ENCODE measurements at places on chromosomes 16 and 17.

- DNase-seq: no peak
Measured at GRCh38 chr16:66668777-66669444, 27.6 kb downstream of the CMTM4 start.

DNA sequence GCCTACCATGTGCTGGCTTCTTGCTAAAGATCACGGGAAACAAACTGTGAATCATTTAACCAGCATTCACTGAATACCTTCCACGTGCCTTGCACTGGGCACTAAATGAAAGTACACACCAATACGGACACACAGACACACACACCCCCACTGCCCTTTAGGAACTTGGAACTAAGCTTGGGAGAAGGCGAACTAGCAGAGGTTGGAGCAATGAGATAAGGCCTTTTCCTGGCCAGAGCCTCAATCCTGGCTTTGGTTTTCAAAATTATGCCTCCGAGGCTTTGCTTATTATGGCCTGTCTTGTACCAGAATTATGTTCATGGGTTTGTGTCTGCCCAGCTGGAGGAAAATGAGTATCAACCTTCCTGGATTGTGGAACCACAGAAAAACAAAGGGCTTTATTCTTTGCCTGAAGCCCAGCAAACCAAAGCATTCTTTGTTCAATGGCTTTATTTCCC is 32.3 kb downstream of the CPPED1 start:
- DNase-seq: peak; percentile 68

DNA sequence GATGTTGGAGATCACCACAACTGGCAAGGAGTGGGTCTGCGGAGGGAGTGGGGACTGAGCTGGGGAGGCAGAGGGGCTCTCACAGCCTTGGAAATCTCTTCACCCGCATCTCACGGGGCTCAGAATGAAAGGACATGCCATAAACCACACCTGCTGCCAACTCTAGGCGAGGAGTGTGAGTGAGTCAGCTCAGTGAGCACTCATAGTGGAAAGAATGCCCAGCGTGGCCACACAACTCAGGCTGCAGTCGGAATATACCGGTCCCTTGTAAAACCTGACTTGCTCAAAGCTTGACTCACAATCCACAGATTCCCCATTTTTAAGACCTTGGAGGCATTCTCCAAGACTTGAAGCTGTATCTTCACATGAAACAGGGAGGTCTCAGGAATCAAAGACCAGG is 36.7 kb downstream of the STAT5A start:
- peak; percentile 64 for DNase-seq

GRCh38 chr17:62073993-62074392 is 8.9 kb upstream of the MED13 start:
- no peak for DNase-seq

- no peak for DNase-seq
Measured at GRCh38 chr17:13429201-13429600, 172.5 kb downstream of the HS3ST3A1 start.

DNA sequence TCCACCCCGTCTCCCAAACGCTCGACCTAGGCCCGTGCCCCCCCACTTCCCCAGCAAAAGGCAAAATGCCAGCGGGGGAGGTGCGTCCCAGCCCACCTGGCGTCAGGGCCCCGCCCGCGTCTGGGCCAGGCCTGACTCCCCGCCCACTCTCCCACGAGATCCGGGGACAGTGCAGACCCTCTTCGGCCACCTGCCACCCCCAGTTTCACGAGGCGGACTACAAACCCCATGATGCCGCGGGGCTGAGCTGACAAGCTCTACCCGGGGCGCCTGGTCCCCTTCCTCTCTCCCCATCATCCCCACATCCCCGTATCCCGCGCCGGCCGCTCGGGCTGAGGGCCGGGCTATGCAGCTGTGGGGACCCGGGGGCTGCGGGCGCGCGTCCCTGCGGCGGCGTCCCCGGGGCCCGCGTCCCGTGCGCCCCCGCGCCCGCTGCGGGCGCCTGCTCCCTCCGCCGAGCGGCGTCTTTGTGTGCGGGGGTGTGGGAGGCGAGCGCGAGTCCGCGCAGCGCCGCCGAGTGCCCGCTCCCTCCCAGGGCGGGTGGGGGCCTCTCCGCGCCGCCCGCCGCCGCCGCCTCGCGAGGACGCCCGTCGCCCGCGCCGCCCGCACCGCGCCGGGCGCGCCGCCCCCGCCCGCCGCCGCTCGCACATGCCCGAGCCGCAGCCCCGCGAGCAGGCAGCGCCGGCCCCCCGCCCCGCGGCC is at the start of gene ANKRD13B:
TSS of gene ANKRD13B (plus strand) at position 283 of the 702 bp plus-strand sequence. CDS start 490 bp downstream, outside the sequence.
- DNase-seq: no peak

GRCh38 chr17:69175625-69176456 is 34.1 kb upstream of the ABCA6 start:
- DNase-seq: peak; percentile 47

- DNase-seq: no peak
Measured at GRCh38 chr17:1034652-1035210, 37.8 kb downstream of the TIMM22 start.

DNA sequence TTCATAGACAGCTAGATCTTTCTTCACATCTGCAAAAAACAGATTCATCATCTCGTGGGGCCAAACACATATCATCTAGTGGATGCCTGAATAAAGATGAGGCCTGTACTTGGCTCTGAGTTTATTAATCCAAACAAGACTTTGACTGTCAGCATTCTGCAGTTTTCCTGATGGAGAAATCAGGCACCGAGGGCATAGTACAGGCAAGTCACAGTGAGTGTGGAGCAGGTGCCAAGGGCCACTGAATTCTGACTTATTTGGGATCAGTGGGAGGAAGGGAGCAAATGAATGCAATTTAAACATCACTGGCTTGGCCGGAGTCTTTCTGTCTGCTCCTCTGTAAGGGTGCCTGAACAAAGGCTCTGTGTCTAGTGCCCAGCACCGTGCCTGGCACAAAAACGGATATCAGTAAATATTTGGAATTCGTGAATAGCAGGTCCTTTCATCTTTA is 975 bp downstream of the CFAP20 start:
- no peak for DNase-seq

DNA sequence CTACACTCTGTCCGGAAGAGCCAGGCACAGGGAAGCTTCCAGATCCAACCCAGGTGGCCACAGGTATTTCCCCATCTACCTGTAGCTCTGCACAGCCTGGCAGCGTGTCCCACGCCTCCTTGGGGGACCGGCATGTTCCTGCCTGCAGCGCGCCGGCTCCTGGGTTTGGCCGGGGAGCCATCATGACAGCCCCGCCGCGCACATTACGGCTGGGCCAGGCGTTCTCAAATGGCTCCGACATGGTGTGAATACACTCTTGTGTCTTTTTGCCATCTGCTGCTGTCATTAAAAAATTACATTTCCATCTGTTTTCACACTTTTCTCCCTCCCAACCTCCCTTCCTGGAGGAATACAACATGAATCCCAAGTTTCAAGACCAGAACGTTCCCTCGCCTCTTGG is 8.0 kb upstream of the GINS2 start:
- no peak for DNase-seq

GRCh38 chr16:29806641-29807425 is 504 bp downstream of the MAZ start:
- DNase-seq: no peak

DNA sequence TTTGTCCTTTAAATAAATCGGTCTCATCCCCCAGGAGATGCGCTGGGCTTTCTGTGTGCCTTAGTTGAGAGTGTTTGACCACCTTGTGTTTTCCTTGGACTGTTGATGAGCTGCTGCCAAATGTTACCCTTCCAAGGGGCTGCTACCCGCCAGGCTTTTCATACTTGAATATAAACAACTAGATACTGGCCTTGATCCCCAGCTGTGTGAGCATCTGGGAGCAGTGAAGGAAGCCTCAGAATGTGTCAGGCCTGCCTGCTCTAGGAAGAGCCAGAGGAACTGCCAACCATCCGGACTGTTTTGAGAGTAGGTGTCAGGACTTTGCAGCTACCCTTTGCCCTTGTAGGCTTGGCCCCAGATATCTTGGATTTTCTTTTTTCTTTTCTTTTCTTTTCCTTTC is 57.8 kb downstream of the LDHD start:
- no peak for DNase-seq

DNA sequence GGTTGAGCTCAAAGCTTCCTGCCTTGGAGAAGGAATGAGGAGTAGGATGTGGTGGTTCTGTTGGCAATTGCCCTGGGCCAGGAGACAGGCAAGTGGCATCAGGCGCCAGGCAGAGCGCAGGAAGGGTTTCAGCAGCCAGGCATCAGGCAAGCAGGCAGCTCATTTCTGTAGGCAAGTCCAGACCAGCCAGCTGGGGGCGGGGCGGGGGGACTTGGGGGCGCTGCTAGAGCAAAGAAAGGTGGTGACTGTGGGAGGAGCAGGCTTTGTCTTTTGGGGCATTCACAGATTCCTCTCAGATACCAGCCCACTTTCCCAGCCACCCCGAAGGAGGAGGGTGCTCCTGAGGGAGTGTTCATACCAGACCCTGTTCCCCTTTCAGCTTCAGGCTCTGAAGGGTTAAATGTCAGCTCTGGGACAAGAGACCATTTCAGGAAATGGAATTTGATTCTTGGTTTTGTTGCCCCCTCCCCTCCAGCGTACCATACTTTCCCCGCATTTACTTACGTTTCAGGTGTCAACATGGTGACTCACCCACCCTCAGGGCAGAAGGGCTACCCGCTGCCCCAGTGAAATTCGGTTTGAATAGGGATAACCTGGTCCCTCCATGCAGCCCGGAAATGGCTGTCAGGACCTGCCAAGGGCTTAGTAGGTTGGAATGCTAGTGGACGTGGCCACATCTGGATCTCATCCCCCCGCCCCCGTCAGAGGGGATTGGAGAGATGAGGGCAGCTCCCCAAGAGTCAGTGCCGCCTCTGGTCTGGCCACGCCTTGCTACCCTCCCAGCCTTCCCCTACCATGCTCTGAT is 13.2 kb downstream of the NGFR start:
- DNase-seq: no peak

GRCh38 chr17:75418531-75418930 is 13.1 kb upstream of the GRB2 start:
- DNase-seq: no peak

GRCh38 chr16:1950047-1950446 is 4.4 kb downstream of the RPL3L start:
- no peak for DNase-seq

DNA sequence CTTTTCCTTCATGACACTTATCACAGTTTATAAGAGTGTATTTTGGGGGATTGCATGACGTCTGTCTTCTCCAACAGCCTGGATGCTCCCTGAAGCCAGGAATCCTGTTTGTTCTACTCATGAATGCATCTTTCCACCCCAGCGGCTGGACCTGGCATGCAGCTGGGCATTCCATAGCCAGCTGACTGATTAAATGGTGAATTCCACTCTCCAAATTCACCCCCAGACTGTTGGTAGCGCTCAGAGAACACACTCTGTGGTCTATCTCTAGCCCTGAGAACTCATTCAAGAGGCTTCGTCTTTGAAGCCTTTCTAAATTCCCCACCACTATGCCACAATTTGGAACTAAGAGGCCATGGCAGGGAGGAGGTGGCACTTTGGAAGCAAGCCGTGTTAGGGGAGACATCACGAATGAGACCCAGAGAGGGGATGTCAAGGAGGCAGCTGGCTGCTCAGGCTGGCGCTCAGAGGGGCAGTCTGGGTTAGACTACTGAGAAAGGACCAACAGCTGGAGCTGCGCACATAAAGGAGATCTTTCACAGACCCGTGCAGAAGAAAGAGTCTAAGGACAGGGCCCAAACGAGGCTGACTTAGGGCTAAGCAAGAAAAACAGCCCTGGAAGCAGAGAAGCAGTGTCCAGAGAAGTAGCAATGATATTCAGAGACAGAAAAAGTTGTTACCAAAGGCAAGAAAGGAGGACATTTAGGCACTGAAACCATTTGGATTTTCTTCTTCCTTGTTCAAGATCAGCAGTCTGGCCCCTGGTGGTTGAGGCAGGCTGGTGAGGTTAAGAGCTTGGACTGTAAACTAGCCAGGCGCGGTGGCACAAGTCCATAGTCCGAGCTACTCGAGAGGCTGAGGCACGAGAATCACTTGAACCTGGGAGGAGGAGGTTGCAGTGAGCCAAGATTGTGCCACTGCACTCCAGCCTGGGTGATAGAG is 42.4 kb upstream of the ZNF629 start:
- DNase-seq: no peak

- DNase-seq: no peak
Measured at GRCh38 chr17:10183931-10184930, 14.2 kb downstream of the GAS7 start.

DNA sequence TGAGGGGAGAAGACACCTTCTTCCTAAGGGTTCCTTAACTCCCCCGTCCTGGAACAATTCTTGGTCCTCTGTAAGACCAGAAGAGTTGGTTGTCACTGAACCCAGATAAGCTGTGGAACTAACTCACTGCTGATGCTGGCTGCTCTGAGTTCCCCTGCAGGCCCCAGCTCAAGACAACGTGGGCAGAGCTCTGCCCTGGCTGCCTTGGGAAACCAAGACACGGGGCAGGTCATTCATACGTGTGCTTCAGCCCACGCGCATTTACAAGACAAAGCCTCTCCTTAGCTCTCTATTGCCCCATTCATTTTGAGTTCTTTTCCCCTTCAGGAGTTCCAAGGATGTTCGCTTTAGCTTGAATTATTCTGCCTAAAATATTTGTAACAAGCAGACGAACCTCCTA is 3.4 kb upstream of the NAT9 start:
- DNase-seq: no peak

GRCh38 chr16:78761427-78761826 is 662.0 kb downstream of the WWOX start:
- no peak for DNase-seq

DNA sequence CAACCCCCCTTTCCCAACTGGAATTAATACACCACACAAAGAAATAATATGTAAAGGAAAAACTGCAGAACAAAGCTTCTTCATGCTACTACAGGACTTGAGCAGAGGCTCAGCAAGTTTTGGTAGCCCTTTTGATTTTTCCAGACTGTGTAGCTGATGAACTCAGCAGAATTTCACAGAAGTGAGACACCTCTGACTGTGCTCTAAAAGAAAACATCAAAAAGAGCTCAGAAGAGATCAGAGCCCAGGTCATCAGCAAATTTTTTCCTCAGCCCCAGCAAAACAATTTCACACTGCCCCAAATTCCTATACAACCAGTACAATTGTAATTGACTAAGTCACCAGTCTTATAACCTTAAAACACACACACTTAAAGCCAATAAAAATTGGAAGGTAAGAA is 38.0 kb downstream of the TTC19 start:
- DNase-seq: no peak

- no peak for DNase-seq
Measured at GRCh38 chr17:74132354-74132753, 71.1 kb upstream of the RPL38 start.

GRCh38 chr17:40327735-40328385 is 18.9 kb downstream of the RARA start:
- no peak for DNase-seq

All from epithelial cell of proximal tubule (primary cell).